ENCODE measurements at places on chromosomes 6 and 20. TPM values are rescaled to one million over a fixed set of nuclear protein-coding genes. Genes with fewer than 3 reads are reported as not detected.

DNA sequence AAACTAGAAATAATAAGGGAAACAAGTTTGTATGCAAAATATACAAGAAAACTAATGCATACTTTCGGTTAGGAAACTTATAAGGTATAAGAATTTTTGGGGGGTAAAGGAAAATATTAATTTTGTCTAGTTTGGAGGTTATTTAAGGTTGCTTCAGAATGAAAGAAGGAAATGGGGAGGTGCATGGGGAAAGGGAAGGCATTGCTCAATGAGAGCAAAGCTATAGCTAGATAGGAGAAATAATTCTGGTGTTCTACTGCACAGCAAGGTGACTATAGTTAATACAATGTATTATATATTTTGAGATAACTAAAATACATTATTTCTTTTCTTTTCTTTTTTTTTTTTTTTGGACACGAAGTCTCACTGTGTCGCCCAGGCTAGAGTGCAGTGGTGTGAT lies 5.4 kb upstream of the MYMX start:
- DNase-seq: no peak

DNA sequence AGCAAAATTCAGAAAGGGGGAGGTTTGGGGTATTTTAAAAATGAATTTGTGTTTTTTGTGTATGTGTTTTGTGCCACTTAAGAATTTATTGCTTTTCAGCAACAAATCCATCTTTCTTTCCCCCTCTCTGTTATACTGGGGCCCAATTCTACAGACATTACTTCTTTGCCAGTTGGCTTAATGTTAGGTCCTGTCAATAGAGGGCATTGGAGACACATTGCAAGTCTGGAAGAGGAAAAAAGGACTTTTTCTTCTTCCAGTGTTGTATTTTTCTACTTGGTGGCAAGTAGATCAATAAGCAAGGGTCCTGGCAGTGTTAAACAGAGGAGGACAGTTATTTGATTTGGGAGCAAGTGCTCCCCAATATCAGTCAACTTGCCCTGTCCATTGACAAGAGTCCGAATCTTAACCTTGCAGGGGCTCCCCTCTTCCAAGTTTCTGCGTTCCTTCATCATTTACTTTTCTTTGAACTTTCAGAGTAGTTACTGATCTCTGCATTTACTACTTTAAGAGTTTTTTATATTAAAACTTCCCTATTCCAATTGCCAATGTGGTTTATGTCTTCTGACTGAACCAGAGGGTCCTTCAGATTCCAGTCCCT lies 23.4 kb downstream of the SCML4 start:
- peak; percentile 24 for DNase-seq

DNA sequence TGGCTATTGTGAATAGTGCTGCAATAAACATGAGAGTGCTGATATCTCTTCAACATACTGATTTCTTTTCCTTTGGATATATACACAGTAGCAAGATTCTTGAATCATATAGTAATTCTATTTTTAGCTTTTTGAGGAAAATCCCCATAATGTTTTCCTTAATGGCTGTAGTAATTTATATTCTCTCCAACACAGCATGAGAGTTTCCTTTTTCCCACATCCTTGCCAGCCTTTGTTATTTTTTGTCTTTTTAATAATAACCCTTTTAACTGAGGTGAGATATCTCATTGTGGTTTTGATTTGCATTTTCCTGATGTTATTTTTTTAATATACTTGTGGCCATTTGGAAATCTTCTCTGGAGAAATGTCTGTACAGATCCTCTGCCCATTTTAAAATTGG lies 132.6 kb downstream of the PRL start:
- no peak for DNase-seq

GRCh38 chr20:41364967-41365765 lies 1.5 kb downstream of the EMILIN3 start:
- no peak for DNase-seq

GRCh38 chr6:154434662-154435061 lies 75.8 kb downstream of the CNKSR3 start:
- no peak for DNase-seq

GRCh38 chr6:26388014-26388413 lies 5.1 kb downstream of the BTN2A2 start:
- peak; percentile 67 for DNase-seq

GRCh38 chr6:64520050-64520449 lies 884.4 kb downstream of the PHF3 start:
- DNase-seq: no peak

- DNase-seq: no peak
Measured at GRCh38 chr20:41330343-41330720, 10.3 kb upstream of the LPIN3 start.

- peak; percentile 56 for DNase-seq
Measured at GRCh38 chr6:170111816-170112582, 178.9 kb downstream of the DLL1 start.

- no peak for DNase-seq
Measured at GRCh38 chr6:3347826-3348225, 89.1 kb downstream of the PSMG4 start.

DNA sequence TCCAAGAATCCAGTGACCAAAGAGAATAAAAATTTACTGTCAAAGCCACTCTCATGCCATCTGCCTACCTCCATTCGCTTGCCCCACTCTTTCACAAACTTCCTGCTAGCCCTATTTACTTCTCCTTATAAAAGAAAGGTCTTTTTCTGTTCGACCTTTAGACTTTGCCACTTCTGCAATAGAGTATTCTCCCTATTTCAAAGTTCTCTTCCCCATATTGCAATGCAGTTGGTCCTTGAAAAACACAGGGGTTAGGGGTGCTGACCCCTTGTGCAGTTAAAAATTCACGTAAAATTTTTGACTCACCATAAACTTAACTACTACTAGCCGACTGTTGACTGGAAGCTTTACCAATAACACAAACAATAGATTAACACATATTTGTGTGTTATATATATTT lies 15.0 kb downstream of the CCN2 start:
- DNase-seq: no peak

- DNase-seq: no peak
Measured at GRCh38 chr6:39289490-39289889, 24.7 kb downstream of the KCNK17 start.

- DNase-seq: peak; percentile 82
Measured at GRCh38 chr20:46350201-46350985, 42.1 kb upstream of the CDH22 start.

- no peak for DNase-seq
Measured at GRCh38 chr20:31505903-31506302, 8.3 kb upstream of the HM13 start.

- peak; percentile 48 for DNase-seq
Measured at GRCh38 chr6:69719602-69720193, 77.1 kb downstream of the LMBRD1 start.

DNA sequence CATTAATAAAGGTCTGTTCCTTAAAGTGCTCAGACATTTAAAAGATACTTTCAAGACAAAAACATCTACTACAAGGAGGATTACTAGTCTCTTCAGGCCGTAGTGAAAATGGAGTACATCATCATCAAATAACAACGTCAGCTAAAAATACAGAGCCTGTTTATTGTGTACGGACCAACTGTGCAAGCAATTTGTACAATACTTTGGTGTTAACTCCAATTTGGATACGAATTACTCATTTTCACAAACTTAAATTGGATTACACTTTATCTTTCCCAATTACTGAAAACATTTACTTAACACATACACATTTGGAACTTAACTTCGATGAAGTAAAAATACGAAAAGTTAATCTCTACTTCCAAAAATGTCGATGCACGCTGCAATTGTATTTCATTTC lies 802 bp downstream of the CYP39A1 start:
- DNase-seq: no peak

- no peak for DNase-seq
Measured at GRCh38 chr6:16043171-16044135, 85.4 kb upstream of the MYLIP start.

SIRPA gene
- total RNA-seq: 5.9 TPM

JPH2 gene
- 1.0 TPM for total RNA-seq

HRH3 gene
- 0.56 TPM for total RNA-seq

FAM83D gene
- total RNA-seq: 34.8 TPM
